Activated naive CD4-positive, alpha-beta T cell treated with anti-CD3 and anti-CD28 coated beads, Interleukin-2, amount 50 U/mL, for 72 hours (primary cell): ENCODE measurements at places on chromosomes 5 and 9. TPM values are rescaled to one million over a fixed set of nuclear protein-coding genes. Genes with fewer than 3 reads are reported as not detected.

- DNase-seq: no peak
Measured at GRCh38 chr5:181044093-181044599, 4.1 kb downstream of the BTNL9 start.

DNA sequence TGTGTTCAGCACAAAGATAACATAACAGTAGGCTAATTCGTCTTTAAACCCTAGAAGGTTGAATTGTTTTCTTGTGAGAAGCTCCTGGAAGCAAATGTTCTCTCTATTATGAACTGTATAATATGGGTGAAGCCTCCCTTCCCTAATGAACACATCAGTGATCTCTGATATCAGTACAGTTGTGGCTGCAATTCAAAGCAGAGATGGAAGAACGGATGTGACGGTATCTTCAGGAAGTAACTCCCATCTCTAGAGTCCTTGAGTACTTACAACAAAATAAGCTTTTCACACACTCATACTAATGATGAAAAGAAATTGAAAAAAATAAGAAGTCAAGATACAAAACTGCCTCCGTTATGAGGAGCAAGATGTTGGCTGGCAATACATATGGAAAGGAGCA is 4.5 kb downstream of the HCN1 start:
- no peak for DNase-seq

- DNase-seq: no peak
Measured at GRCh38 chr5:10699987-10700386, 61.0 kb downstream of the DAP start.

DNA sequence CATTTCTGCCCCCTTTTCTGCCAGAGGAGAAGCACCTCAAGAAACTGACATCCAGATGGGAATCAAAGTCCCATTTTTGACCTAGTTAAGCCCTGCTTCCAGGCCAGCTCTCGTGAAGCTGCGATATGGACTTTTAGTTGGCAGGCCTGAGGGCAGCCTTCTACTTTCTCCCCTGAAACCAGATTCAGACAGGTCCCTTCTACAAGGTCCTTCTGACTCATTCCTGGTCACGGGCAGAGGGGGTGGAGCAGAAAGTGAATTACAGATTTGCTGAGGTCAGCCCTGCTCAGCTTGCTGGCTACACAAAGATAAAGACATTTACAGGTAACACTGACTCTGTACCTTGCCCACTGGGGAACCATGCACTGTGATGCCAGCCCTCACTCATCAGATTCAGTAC is 52.8 kb upstream of the TUT7 start:
- no peak for DNase-seq

The SLC46A2 gene
- not detected for total RNA-seq
